ENCODE measurements at places on chromosomes 3 and 15.
A peak's percentile ranks its signal among the peaks of the same experiment; 100 is the strongest.

GRCh38 chr15:72183781-72184164 is 13.8 kb downstream of the GRAMD2A start:
- no peak for DNase-seq

- DNase-seq, result no peak
Measured at GRCh38 chr15:52191207-52191606, at the start of gene GNB5. TSS of gene GNB5 (minus strand) at chr15:52191392. CDS start at chr15:52184676, 6,716 bp downstream.

DNA sequence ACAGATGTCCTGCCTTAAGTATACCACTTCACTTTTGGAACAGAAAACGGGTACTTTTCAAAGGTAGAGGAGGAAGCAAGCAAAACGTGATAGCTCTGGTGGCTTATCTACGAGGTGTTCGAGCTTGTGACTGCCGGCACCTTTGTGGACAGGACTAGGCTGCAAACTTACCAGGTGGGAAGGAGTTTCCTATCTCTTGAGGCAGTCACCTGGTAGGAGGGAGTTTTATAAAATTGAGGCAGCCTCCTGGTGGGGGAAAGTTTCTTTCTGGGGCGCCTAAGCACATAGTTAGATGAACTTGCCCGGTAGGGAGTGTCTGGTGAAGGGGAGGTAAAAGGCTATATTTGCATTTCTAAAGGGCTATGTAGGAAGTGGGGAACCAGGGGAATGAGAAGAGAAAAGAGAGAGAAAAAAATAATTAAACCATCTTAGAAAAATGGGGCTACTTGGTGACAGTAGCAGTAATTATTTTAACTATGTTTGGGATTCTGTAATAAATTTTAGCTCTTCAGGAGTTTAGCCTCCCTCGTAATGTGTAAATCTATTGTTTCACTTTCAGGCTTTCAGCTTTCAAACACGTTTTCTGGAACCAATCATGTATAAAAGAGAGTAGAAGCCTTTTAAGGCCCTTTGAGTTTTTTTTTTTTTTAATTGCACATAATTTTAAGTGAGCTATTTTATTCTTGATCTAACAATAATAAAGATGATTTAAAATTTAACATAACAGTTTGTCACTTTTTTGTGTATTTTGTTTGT is 131.0 kb downstream of the IL5RA start:
- no peak for DNase-seq

- peak; percentile 38 for DNase-seq
Measured at GRCh38 chr3:30770387-30770786, 124.1 kb downstream of the GADL1 start.

GRCh38 chr15:88627463-88627862 is 6.3 kb downstream of the AEN start:
- no peak for DNase-seq

GRCh38 chr3:30827080-30827479 is 67.4 kb downstream of the GADL1 start:
- DNase-seq, result no peak

- DNase-seq, result no peak
Measured at GRCh38 chr3:45962033-45962432, 18.8 kb downstream of the CXCR6 start.

DNA sequence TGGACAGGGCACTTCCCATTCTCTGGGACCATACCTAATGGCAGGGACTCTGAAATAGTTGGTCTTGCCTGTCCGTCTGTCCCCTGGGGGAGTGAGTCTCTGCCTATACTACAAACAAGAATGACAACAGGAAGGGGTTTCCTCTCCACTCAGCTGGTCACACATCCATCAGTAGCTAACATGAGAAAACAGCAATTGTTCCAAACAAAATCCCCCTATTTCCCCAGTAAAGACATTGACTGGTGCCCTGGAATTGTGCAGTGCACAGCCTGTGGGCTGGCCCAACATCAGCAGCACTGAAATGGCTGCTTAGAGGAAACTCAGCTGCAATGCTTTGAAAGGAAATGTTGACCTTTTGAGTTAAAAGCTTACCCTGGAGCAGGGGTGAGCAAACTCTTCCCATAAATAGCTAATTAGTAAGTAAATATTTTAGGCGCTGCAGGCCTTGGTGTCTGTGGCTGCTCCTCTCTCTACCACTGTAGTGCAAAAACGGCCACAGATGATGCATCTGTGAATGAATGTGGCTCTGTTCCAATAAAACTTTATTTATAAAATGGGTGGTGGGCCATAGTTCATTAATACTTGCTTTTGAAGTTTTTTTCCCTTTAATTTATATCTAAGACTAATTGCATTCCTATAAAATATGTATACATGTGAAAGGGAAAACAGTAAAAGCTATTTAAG is 174.3 kb downstream of the KLF13 start:
- no peak for DNase-seq

DNA sequence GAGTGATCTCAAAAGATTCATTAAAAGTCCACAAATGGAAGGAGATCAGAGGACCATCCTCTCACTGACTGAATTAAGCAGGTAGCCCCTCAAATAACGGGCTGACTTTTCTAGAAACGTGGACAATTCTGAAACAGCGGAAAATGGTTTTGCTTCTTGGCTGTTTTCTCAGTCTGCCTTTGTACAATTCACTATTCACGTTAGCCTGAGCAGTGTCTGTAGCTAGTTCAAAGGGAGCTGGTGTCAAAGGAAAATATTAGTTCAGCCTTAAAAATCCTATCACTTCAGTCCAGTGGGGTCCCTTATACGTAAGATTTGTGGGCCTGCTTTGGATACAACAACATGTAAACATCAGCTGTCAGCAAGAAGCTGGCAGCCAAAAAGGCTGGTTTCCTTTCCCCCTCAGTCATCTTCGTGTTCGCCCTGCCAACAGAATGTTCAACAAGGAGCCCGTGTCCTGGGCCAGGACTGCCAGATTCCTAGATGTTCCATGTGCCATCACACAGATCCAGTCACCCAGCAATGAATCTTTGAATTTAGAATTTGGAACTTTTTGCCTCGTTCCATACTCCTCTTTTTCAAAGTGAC is 19.3 kb downstream of the LMCD1 start:
- no peak for DNase-seq

- DNase-seq, result no peak
Measured at GRCh38 chr15:66704803-66705153, 2.7 kb downstream of the SMAD6 start.

DNA sequence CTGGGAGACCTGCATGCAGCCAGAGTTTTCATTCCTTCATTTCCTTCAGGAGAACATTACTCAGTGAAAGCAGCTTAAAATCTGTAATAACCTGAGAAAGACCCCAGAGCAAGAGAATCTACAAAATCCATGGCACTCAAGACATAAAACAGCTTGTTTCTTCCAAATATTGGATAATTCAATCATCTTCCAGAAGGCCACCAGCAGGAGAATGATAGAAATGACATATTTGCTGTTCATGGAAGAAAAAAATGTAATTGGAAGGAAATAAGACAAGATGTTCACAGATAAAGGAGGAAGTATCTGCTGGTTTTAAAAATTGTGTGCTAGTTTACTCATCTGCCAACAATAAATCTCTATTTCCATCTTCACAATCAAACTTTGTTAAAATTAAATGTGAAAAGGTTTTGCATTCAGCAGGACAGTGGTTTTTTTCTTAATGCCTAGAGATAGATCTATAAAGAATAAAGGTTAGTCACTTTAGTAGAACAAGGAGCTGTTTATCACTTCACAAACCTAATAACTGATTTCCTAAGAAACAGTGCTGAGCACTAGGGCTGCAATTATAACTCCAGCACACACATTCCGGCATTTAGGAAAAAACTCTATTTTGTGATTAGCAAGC is 530.8 kb downstream of the NSUN3 start:
- no peak for DNase-seq

- DNase-seq, result no peak
Measured at GRCh38 chr15:48720646-48721045, 75.1 kb upstream of the FBN1 start.

- no peak for DNase-seq
Measured at GRCh38 chr15:65875458-65875857, 6.2 kb downstream of the RAB11A start.

- peak; percentile 63 for DNase-seq
Measured at GRCh38 chr3:24237971-24238706, 256.5 kb downstream of the THRB start.

- DNase-seq, result no peak
Measured at GRCh38 chr3:52891615-52892081, 5.7 kb downstream of the STIMATE start.

DNA sequence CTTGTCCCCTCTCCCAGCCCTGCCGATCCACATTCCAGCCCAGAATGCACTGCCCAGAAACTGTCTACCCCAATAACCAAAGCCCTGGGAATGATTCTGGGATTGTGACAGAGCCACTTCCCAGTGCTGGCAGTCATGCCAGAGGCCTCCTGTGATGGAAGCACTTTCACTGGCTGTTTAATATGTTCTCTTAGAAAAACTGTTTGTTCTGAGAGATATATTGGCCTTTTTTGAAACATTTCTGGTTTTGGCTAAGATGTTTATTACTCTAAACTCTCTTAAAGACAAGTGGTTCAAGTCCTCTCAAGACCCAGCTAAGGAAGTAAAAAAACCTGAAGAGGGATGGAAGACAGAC is 74.0 kb upstream of the HACD2 start:
- no peak for DNase-seq

DNA sequence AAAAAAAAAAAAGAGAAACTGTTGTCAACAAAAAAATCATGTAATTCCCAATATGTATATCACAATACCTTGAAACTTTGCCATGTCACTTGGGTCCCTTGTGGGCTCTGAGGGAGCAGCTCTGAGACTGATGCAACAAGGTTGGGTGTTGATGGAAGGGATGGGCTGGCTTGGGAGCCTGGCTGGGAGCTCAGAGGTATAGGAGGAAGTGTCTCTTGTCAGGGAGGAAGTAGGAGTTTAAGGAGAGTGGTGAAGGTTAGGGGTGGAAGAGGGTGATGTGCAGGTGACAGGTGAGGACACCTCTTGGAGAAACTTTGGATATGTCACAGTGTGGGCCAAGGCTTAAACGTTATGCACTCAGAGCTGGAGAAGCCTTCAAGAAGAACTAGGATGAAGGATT is 2.0 kb upstream of the TM6SF1 start:
- DNase-seq, result no peak

DNA sequence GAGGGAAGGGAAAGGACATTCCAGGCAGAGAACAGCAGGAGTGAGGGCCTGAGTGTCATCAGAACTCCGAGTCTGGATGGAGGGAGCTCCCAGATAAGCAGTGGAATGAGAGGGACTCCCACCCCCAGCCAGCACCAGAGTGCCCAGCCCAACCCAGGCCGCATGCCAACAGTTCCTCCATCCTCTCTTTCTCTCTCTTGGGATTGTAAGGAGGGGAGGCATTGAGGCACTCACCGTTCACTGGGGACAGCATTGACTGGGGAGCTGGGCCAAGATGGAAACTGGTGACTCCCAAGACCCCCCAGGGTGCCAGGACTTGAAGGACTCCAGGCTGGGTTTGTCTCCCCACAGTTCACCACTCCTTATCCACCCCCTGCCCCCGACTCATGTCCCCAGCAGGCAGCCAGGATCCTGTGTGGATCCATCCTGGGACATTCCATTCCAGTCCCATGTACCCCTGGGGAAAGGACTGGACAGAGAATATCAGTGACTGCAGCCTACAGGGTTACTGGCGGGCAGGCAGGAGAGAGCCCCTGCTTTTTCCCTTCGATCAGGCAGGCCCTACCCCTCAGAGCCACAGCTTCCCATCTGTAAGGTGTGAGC is 15.7 kb downstream of the PTH1R start:
- DNase-seq, result no peak

GRCh38 chr15:69848551-69849231 is 249.0 kb downstream of the TLE3 start:
- DNase-seq, result no peak

GRCh38 chr15:35444557-35445204 is 101.3 kb downstream of the DPH6 start:
- peak; percentile 3 for DNase-seq

DNA sequence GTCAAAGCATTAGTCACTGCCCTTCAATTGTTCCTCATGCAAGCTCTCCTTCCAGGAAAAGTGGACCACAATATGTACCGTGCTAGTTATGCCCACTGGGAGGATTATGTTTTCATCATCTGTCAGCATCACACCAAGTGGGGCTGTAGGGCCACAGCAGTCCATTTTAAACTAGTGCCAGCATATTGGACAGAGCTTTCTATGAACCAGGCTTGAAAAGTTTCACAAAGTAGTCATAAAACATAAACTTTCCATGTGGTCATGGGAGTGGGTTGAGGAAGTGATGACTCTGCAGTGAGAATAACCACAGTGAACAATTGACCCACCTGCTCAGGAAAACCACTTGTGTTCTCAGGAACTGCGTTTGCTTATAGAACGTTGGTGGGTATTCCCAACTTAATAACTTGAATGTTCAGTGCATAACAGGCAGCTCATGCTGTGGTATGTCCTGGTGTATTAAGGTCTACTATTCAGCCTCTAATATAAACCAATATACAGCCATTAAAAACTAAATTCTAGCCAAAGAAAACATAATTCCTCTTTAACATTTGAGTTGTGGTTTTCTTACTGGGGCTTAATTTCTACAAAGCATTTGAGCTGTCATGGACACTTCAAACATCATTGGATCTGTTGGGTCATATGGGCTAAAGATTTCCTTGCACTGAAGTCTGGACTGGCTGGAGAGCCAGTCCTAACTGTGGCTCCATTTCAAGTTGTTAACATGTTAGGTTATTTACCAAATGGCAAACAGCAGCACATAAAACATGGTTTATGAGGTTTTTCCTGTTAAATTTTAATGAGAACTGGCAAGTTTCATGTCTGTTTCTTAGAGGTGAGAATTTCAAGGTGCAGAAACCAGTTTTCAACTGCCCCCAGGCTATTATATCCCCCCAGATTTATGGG is 274.1 kb downstream of the OTOL1 start:
- no peak for DNase-seq

- no peak for DNase-seq
Measured at GRCh38 chr3:151112731-151113130, 27.3 kb downstream of the MED12L start.

DNA sequence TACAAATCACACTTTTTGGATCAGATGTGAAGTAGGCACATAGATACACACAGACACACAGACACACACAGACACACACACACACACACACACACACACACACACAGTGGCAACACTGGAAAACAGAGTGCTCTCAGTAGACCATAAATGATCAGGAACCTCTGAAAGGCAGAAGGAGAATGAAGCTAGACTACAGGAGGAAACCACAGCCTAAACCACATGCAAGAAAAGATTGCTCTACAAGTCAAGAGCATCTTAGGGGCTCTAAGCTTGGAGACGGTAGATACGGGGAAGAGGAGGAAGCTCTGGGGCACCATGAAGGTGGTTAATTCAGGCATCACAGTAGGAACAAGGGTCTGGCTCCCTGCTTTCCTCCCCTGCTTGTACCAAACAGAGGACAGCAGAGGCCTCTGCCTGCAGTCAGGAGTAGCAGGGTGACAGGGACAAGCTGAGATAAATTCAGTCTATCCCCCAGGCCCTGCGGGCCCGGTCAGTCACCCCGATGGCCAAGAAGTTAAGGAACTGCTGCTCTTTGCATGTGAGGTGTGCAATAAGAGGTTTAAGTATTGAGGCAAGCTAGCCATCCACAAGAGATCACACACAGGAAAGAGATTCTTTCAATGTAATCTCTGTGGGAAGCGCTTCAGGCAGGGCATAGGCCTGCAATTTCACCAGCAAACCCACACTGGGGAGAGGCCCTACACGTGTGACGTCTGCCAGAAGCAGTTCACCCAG is 23.5 kb upstream of the ARPIN start:
- DNase-seq, result no peak
